ENCODE measurements at places on chromosomes 3 and 15.

GRCh38 chr3:191627064-191627463, 166.1 kb downstream of the PYDC2 start:
- no peak for DNase-seq

- no peak for DNase-seq
These were observed 260.9 kb upstream of the KCNMB2 start for GRCh38 chr3:178275311-178275710.

GRCh38 chr3:13544293-13544831, 4.6 kb upstream of the FBLN2 start:
- DNase-seq = no peak

- DNase-seq = no peak
These were observed 194.3 kb downstream of the FOXP1 start for GRCh38 chr3:71389191-71389590.

DNA sequence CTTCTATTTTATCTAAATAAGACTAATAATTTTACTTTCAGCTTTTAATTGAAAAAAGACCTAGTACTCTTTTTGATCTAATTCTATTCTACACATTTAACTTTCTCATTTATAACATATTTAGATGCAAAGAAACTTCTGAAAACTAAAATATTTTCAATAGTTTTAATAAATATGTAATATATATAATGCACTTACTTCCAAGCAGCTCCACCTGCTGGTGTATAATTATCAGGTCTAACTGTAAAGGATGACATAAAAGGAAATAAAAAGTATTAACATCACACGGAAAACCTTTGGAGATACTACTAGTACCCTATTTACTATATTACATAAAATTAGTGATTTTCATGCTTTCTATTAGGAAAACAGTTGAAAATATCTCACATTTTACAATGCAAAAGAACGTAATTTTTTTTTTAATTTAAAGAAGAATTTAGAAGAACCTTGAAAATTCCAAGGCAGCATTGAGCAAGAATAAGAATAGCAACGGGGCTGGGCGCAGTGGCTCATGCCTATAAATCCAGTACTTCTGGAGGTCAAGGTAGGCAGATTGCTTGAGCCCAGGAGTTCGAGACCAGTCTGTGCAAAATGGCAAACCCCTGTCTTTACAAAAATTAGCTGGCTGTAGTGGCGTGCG, 10.2 kb downstream of the PLSCR5 start:
- no peak for DNase-seq

GRCh38 chr15:69305204-69305931, 6.7 kb downstream of the PAQR5 start:
- DNase-seq = no peak

DNA sequence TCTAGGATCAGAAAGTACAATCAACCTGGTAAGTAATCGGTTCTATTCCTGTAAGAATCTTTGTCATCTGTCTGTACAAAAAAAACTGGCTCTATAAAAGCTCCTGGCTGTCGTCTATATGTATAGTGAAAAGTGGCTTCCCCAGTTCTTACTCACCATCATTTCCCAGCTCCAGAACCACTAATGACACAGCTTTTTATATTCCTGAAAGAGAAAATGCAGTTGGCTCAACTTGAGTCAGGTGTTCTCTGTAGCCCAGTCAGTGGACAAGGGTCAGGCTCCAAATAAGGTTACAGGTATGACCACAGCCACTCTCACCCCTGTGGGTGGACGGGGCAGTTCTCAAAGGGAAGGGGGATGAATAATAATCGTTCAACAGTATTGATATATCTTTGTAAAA, 85.1 kb downstream of the AP4E1 start:
- no peak for DNase-seq

GRCh38 chr3:12178091-12178820, 19.5 kb upstream of the TIMP4 start:
- DNase-seq = peak; percentile 78

DNA sequence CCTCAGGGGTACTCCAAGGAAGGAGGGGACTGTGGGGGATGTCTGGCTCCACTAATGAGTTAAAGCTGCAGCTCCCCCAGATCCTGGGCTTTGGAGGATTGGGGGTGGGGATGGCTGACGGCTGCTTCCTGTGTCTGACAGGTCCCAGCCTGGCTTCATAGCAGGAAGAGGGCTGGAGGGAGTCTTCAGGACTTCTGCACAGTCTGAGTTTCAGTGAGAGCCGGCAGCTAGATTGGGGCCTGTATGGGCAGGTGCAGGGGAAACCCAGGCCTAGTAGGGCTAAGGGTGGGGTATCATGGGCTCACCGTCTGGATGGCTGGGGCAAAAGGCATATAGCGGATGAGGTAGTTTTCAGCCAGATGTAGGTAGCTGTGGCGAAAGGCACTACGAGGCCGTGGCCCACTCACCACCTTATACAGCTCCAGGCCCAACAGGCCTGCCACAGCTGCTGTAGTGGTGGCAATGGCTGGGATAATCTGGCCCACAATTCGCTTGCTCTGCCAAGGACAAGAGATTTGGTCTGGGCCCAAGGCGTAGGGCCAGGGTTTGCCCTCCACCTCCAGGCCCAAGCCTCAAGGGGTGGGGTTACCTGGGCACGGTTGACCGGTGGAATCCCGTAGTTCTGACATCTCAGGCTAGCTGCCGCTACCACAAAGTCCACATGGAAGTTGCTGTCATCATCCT, 4.5 kb downstream of the INKA1 start:
- no peak for DNase-seq

GRCh38 chr15:84702961-84703482, 12.9 kb downstream of the SEC11A start:
- DNase-seq = peak; percentile 69

- DNase-seq = no peak
These were observed 954.2 kb downstream of the CADM2 start for GRCh38 chr3:85912980-85913379.

DNA sequence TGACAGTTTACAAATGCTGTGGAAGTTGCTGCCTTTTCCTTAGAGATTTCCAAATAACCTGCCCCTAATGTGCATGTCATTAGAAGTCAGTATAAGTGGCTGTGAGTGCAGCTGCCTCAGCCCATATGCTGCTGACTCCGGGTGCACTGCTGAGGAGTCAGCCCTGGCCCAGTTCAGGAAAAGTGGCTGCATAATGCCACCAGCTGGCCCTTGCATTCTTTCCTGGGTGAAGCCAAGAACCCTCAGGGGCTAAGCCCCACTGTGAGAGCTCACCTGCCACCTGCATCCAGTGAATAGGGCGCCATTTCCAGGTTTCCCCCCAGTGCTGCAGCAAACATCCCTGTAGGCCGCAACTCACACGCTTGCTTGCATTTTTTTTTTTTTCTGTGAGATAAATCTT, 139.9 kb downstream of the TJP1 start:
- no peak for DNase-seq

GRCh38 chr3:16912400-16913263, 27.9 kb downstream of the PLCL2 start:
- DNase-seq = no peak

GRCh38 chr3:195080125-195080524, 190.8 kb downstream of the XXYLT1 start:
- DNase-seq = no peak

- DNase-seq = no peak
These were observed 144.7 kb downstream of the TPRG1 start for GRCh38 chr3:189316296-189317019.

GRCh38 chr3:28982906-28983305, 298.0 kb upstream of the RBMS3 start:
- no peak for DNase-seq

GRCh38 chr3:74390121-74390877, 224.2 kb downstream of the CNTN3 start:
- no peak for DNase-seq

DNA sequence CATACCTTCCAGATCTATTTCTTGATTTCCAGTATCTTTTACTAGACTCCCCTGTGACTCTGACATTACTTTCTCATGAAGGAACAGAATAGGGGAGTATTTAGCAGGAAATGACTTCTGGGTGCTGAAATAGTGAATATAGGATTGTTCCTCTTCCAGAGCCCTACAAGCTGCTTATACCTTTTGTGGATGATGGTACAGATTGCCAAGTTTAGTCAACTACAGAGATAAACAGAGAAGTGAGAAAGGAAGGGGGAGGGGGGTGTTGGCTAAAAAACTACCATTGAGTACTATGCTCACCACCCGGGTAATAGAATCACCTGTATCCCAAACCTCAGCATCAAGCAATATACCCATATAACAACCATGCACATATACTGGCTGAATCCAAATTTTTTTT, 298.3 kb upstream of the GPR149 start:
- DNase-seq = no peak

GRCh38 chr3:64900156-64900555, 212.4 kb upstream of the ADAMTS9 start:
- no peak for DNase-seq

- no peak for DNase-seq
These were observed 721 bp downstream of the ATR start for GRCh38 chr3:142577696-142578328.

- DNase-seq = no peak
These were observed 55.7 kb downstream of the EPHB1 start for GRCh38 chr3:134850761-134851160.

GRCh38 chr15:69340243-69340900, 41.7 kb downstream of the PAQR5 start:
- no peak for DNase-seq

- no peak for DNase-seq
These were observed 6.0 kb downstream of the PLIN1 start for GRCh38 chr15:89673165-89673512.

- no peak for DNase-seq
These were observed 11.4 kb downstream of the NEK10 start for GRCh38 chr3:27357665-27358258.

DNA sequence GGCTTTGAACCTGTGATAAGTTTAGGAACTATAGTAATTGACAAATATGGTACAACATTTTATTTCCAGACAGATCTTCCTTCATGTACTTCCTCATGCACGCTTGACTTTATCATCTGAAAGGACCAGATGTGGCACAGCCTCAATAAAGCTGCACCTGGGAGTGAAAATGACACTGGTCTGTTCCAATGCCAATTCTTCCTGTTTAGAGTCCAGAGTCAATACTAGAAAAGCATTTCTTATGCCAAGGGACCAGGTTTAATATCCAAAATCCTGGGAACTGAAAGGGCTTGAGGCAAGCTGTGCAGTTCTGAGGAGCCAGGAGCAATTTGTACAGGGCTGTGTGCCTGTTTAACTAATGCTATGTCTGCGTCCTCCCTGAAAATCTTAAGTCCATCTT, 15.3 kb downstream of the DPH6 start:
- no peak for DNase-seq

GRCh38 chr15:60130398-60130797, 126.3 kb downstream of the FOXB1 start:
- no peak for DNase-seq

DNA sequence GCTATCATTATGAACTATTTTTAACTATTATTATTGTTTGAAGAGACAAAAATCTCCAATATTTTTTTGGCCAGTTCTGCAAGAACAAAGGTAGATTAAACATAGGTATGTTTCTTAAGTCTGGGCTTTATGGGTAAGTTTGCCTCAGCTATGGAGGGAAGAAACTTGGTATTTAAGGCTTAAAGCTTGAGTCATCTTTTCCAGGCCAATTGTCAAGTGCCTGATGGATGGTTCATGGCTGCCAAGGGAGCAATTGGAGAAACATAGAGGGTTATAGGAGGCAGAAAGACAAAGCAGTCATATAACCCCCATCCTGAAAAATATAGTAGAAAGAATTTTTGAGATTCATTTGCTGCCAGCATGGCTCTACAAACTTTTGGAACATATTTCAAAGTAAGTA, 7.2 kb upstream of the STAC start:
- DNase-seq = no peak

GRCh38 chr15:78033864-78034263, 43.6 kb downstream of the TBC1D2B start:
- DNase-seq = no peak

- no peak for DNase-seq
These were observed 40.1 kb downstream of the GAP43 start for GRCh38 chr3:115663414-115663813.

DNA sequence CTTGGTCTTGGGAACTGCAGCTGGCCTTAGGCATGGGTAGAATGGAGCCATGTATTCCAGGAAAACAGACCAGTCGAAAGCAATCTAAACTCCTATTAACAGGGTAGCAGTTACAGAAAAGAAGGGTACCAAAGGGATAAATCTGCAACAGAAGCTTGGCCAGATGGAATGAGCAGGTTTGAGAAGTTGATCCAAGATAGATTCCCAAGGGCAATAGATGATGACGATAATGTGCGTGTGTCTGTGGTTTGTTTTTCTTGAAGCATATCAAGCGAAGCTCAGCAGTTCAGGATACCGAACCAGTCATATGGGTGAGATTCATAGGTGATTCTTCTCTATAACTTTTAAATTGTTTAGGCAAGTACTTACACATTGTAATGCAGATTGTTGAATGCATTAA, 203.8 kb upstream of the SEMA6D start:
- DNase-seq = no peak

GRCh38 chr15:100241572-100242482, 99.9 kb downstream of the ADAMTS17 start:
- DNase-seq = peak; percentile 85

DNA sequence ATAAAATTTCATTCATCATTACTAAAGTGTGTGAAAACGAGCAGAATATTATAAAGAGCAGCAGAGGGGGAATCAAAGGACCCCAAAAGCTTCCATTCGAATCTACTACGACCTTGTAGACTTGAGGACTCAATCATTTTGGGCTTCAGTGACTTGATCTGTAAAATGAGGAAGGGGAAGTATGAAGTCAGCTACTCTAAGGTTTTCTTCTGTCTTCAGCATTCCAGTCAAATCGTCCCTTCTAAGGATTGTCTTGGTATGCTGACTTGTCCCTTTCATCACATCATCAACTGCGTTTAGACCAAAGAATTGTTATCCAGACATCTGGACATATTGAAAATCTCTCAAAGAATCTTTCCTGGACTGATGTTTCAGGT, 44.8 kb downstream of the PLD1 start:
- no peak for DNase-seq

DNA sequence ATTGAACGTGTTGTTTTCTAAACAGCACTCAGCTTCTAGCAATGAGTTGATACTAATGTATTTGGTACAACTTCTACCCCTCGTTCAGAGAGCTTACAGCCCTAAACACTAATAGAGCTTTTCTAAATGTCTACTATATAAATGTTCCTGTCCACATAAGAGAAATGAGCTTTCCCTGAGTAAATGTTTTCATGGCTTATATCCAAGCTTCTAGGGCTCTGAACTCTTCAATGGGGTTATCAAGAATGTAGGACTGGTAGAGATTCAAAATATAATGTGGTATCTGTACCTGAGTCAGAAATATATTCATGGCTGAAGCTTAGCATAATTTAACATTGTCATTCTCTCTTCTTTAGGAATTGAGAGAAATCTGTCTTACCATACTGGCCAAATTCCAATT, 73.4 kb downstream of the SERPINI1 start:
- DNase-seq = no peak

DNA sequence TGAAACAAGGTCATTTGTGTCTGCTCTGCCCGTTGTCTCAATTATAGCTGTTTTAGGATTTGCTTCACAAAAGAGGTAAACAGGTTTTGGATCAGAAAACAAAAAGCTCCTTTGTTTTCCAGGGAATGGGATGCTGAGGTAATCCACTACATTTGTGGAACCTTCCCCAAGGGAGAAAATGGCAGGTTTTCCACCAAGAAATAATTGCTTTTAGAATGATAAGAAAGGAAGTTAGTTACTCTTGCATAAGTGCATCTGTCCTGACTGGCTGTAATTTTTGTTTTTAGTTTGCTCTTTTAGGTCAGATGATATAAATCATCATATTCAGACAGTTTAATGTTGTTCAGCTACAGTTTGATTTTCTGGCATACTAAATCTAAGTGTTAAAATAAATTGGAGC, 198.5 kb upstream of the COL8A1 start:
- no peak for DNase-seq

Data from tibial artery (tissue), 4 donors.